CD8-positive, alpha-beta T cell (primary cell): ENCODE measurements at places on chromosomes 13 and 19. TPM values are rescaled to one million over a fixed set of nuclear protein-coding genes. Genes with fewer than 3 reads are reported as not detected.

The LRRC4B gene
- total RNA-seq, result not detected

The CLIP3 gene
- 0.98 TPM for total RNA-seq

The HTR2A gene
- not detected for total RNA-seq

The SCEL gene
- not detected for total RNA-seq

The COG3 gene
- total RNA-seq, result 47.6 TPM

The TPTE2 gene
- not detected for total RNA-seq

The MZF1 gene
- total RNA-seq, result 15.0 TPM

The ZNF723 gene
- total RNA-seq, result not detected

The PPM1N gene
- 5.6 TPM for total RNA-seq

The ZNF558 gene
- total RNA-seq, result 32.9 TPM

- no peak for DNase-seq
Measured at GRCh38 chr19:41700381-41701195, 7.8 kb upstream of the CEACAM5 start.

DNA sequence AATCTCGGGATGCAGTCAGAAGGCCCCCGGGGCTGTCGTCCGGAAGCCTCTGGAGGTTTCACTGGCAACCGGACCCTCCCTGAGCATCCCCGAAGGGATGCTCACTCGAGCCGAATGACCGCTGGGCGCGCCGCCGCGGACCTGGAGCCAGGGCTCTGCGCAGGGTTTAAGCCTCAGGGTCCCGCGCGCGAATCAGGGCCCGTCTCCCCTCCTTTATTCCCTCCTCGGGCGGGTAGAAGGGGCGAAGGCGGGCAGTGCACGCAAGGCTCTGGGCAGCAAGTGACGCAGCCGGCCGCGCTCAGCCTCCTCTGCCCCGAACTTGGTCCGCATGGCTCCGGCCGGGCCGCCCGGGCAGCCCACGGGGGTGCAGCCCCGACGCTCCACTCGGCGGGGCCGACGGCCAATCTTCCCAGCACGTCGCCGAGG, 572 bp downstream of the SHISA2 start:
- peak; percentile 50 for DNase-seq

GRCh38 chr13:71461892-71462291, 405.1 kb downstream of the DACH1 start:
- no peak for DNase-seq

GRCh38 chr13:52161181-52161646, 1.8 kb upstream of the NEK3 start:
- DNase-seq, result no peak

- DNase-seq, result no peak
Measured at GRCh38 chr19:39871362-39871761, 25.2 kb upstream of the FBL start.

DNA sequence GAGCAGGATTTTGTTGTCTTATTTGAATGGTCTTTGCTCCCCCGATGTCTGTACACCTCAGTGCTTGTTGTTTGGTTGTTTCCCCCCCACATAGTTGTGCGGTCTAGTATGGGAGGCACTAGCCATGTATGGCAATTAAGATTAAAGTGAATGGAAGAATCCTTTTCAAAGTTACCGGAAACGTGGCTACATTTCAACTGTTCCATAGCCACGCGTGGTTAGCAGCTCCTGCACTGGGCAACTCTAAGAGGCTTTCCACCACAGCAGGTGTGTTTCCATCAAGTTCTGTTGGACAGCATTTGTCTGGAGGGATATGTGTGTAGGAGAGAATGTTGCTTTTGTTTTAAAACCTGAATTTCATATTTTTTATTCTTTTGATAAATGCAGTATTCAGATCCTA, 247.3 kb downstream of the GGACT start:
- no peak for DNase-seq

DNA sequence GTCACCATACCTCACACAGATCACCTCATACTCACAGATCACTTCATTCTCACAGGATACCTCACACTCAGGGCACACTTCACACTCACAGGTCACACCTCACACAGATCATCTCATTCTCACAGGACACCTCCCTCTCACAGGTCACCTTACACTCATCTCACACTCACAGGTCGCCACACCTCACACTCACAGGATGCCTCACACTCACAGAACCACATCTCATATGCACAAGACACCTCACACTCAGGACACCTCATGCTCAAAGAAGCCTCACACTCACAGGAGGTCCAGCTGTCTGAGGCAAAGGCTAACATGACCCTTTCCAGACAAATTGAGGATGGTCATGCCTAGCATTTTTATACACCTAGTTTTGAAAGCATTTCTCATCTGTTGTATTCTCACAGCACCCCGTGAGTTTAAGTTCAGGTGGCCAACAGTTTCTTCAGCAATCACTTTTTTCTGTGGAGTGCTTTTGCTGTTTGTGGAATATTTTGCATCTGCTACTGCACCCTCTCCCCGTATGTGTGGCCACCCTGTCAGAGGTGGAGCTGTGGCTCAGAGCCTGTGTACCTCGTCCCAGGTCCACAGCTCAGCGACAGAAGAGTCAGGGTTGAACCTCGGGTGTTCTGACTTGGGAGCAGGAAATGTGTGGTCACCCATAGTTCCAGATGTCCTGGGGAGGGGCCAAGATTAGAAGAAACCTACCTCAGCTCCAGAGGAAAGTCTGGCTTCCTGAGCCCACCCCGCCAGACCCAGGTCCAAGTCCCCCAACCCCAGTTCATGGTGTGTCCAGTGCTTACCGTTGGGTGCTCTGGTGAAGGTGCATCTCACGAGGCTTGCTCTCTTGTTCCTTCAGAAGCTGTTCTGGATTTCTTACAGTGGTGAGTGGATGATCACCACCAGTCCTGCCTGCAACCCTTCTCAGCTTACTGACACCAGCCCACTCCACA, 7.6 kb downstream of the F7 start:
- DNase-seq, result no peak

GRCh38 chr13:36124236-36124822, 6.9 kb downstream of the DCLK1 start:
- DNase-seq, result no peak

- no peak for DNase-seq
Measured at GRCh38 chr13:20270163-20270865, 38.2 kb upstream of the GJB6 start.

DNA sequence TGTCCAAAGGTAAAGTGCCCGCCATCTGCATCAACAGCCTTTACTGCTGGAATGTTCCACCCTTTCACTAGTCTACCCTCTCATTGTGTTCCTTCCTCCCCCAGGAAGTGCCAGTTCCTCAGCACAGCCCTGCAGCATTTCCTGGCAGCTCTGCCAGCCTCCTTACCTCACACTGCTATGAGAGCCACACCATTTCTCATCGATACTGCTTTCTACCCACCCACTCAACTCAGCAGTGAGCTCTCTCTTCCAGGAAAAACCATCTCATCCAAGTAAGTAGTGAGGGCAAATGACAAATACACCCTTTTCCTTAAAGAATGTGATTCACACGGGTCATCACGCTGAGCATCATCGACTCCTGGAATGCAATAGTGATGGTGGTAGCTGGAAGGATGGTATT, 19.8 kb downstream of the UQCRFS1 start:
- no peak for DNase-seq

- no peak for DNase-seq
Measured at GRCh38 chr13:106533943-106534638, 1.4 kb downstream of the EFNB2 start.

- peak; percentile 29 for DNase-seq
Measured at GRCh38 chr13:110913322-110914080, 1.4 kb downstream of the ANKRD10 start.

GRCh38 chr19:5652261-5652660, 28.1 kb downstream of the MICOS13 start:
- no peak for DNase-seq

DNA sequence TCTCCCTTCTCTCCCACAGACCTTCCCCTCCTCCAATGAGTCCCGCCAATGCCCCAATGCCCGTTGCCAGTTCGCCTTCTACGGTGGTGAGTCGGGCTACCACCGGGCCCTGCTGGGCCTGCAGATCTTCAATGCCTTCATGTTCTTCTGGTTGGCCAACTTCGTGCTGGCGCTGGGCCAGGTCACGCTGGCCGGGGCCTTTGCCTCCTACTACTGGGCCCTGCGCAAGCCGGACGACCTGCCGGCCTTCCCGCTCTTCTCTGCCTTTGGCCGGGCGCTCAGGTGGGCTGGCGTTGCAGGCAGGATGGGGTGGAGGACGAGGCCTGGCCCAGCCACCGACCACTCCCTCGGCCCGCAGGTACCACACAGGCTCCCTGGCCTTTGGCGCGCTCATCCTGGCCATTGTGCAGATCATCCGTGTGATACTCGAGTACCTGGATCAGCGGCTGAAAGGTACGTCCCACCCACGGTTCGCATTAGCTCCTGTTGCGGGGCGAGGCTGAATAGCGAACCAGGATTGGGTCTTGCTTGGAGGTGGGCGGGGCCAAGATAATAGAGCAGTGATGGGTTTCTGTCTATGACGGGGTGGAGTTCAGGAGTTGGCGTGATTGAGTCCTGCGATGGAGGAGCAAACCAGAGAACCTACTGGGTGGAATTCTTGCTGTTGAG, 11.1 kb downstream of the SLC44A2 start:
- no peak for DNase-seq

DNA sequence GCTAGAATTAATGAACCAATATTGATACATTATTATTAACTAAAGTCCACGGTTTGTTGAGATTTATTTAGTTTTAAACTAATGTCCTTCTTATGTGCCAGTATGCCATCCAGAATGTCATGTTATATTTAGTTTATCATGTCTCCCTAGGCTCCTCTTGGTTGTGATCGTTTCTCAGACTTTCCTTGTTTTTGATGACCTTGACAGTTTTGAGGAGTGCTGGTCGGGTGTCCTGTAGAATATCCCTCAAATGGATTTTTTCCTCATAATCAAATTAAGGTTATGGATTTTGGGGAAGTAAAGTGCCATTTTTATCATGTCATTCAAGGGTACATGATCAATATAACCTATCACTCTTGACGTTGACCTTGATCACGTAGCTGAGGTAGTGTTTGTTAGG, 6.1 kb upstream of the ZNF45 start:
- no peak for DNase-seq

GRCh38 chr19:5563935-5564612, 3.7 kb downstream of the TINCR start:
- no peak for DNase-seq

DNA sequence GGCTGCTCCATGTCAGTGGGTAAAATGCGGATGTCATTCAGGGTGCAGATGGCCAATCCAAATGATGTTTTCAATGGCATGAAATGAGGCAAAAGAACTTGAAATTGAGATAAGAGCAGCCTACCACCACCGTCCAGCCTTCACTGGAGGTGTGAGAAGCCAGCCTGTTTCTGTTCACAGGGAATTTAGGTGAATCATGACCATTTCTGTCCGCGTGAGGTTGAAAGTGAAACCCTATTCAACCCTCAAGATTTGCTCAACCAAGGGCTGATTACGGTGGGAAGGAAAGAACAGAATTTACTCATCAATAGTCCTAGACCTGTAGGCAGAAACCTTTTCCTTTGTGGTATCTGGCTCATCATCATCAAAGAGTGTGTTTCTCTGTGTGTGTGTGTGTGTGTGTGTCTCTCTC, 370.7 kb downstream of the COG6 start:
- no peak for DNase-seq

GRCh38 chr13:70995338-70995737, 871.7 kb downstream of the DACH1 start:
- no peak for DNase-seq

DNA sequence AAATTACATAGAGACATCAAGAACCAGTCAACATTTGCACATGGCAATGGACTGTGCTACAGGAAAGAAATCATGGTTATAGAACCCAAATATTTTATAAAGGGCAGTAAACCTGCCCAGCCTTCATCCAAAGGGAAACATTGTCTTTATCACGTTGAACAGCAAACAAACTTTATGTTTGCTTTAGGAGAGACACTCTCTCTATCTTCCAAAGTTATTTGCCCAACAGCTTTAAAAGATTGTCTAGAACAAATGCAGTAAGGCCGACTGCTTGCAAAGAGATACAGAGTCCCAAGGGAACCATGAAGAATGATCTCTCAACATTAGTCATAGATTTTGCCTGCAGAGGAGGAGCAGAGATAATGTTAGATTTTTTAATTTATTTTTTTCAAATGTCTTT, 1323.5 kb upstream of the SLC10A2 start:
- DNase-seq, result no peak

DNA sequence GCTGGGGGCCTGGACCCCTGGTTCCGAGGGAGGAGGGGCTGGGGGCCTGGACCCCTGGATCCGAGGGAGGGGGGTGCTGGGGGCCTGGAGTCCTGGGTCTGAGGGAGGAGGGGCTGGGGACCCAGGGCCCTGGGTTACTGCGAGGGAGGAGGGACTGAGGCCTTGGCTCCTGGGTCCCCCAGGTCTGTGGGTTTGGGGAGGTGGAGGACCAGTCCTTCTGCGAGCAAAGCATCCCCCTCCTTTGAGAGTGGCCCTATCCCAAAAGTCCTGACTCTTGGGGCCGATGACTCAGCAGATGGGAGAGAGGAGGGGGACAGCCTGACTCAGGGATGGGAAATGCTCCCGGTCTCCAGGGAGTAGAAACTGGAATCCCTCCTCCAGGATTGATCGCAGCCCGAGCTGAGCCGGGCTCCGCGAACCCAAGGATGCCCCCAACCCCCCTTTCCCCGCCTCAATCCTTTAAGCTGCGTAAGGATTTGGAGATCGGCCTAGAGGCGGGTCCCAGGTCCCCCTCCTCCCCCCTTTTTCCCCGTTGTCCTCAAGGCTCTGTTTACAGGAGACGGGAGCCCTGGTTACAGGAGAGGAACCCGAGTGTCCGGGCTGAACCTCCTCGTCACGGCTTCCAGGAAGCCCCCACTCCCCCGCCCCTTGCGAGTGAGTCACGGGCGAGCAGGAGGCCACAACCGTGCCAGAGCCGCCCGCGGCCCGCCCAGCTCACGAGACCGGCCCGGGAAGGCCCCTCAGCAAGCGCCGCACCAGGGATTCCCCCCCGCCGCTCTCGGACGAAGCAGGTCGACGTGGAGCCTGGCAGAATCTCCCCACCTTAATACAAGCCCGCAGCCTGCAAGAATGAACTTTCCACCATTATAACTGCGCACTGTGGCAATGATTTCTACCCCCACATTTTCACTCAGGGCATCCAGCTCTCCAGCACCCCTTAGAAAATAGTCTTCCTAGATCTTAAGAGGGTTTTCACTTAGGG, 3.0 kb upstream of the ZFP36 start:
- DNase-seq, result peak; percentile 97

GRCh38 chr13:94595001-94595949, 677 bp downstream of the TGDS start:
- peak; percentile 7 for DNase-seq

GRCh38 chr19:48332662-48333466, 7.5 kb downstream of the EMP3 start:
- peak; percentile 100 for DNase-seq

DNA sequence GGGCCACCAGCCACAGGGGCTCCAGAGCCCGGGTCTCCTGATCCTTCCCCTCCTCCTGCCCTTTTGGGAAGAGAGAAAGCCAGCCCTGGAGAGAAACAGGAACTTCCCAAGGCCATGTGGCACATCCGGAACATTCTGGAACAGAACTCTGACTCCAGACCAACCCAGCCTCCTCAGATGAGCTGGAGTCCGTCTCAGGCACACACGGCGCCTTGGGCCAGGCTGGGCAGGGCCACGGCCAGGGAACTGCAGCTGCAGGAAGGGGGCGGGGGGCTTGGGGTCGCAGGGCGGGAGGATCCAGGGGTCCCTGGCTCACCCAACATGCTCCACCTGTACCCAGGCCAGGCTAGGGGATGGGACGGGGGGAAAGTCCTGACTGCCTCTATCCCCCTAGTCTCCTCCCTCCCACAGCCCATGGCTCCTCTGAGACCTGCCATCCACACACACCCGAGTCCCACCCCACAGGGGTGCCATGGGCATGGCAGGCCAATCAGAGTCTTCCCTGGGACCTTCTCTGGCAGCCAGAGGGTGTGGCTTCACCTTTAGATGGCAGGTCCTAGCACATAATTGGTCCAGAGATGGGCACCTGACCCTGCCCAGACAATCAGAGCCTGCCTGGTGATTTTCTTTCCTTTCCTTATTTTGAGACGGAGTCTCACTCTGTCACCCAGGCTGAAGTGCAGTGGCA, 22.9 kb downstream of the SBNO2 start:
- no peak for DNase-seq
